ENCODE measurements at places on chromosomes 5 and 9.

- DNase-seq, result no peak
Observed at GRCh38 chr5:3535414-3536211, 60.0 kb upstream of the IRX1 start.

- no peak for DNase-seq
Observed at GRCh38 chr5:40235471-40236400, 444.0 kb upstream of the PTGER4 start.

- DNase-seq, result no peak
Observed at GRCh38 chr9:19331877-19332276, 48.2 kb downstream of the RPS6 start.

- DNase-seq, result no peak
Observed at GRCh38 chr5:91160714-91161285, 222.3 kb downstream of the ARRDC3 start.

DNA sequence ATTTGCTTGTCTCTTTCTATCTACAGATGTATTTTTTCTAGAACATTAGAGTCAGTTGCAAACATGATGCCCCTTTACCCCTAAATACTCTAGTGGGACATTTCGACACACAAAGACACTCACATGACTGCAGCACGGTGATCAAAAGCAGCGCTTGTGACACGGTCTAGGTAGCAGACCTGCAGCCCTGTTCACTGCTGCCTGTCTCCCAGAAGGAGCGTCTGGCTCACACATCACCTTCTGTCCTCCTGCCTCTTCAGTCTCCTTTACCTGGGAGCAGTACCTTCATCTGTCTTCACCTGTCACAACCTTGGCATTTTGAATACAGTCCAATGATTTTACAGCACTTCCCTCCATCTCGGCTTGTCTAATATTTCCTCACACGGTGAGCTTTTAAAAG lies 51.9 kb upstream of the SH3PXD2B start:
- DNase-seq, result no peak

- no peak for DNase-seq
Observed at GRCh38 chr5:74412066-74412465, 228.5 kb downstream of the ENC1 start.

DNA sequence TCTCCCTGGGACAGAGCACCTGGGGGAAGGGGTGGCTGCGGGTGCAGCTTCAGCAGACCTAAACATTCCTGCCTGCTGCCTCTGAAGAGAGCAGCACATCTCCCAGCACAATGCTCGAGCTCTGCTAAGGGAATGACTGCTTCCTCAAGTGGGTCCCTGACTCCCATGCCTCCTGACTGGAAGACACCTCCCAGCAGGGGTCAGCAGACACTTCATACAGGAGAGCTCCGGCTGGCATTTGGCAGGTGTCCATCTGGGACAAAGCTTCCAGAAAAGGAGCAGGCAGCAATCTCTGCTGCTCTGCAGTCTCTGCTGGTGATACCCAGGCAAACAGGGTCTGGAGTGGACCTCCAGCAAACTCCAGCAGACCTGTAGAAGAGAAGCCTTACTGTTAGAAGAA lies 77.2 kb downstream of the SLCO6A1 start:
- no peak for DNase-seq

GRCh38 chr5:89071101-89071940 lies 188.3 kb upstream of the MEF2C start:
- no peak for DNase-seq

GRCh38 chr5:151173711-151174611 lies 16.4 kb upstream of the ANXA6 start:
- DNase-seq, result no peak

DNA sequence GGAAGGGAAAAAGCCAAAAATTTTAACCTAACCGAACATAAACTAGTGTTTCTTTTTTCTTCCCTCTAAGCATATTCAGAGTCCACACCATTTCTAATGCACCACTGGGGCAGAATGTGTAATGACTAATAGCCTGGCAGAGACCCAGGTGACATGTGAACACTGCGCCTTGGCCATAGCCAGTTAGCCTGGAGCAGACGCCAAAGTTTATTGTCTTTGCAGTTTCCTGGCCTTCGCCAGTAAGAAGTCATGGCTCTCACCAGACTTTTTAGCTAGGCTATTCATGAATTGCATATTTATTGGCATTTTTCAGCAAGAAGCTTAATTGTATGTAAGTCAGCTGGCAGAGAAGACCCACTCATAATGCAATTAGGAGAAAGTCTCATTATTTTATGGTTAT lies 182.8 kb upstream of the SLC27A6 start:
- DNase-seq, result no peak

- peak; percentile 8 for DNase-seq
Observed at GRCh38 chr5:126052120-126052519, 371.1 kb upstream of the GRAMD2B start.

DNA sequence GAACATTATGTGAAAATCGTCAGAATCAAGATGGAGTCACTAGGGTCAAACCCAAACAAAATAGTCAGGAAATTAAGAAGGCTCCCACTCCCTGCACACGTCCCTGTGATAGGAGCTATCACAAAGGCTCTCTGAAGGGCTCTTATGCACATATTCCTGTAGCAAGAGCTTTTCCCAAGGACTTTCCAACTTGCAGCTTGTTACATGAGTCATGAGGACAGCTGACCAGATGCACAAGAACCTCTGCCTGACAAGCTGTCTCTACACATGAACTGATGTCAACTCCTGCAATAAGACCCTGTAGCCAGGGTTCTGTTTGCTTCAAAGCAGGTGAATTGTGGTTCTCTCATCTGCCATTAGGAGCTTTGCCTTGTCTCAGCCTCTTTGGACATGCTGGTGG lies 122.4 kb downstream of the OLFM1 start:
- no peak for DNase-seq

- peak; percentile 65 for DNase-seq
Observed at GRCh38 chr5:141084487-141084989, 9.9 kb upstream of the PCDHB2 start.

GRCh38 chr5:16061163-16061562 lies 118.4 kb downstream of the MARCHF11 start:
- no peak for DNase-seq

DNA sequence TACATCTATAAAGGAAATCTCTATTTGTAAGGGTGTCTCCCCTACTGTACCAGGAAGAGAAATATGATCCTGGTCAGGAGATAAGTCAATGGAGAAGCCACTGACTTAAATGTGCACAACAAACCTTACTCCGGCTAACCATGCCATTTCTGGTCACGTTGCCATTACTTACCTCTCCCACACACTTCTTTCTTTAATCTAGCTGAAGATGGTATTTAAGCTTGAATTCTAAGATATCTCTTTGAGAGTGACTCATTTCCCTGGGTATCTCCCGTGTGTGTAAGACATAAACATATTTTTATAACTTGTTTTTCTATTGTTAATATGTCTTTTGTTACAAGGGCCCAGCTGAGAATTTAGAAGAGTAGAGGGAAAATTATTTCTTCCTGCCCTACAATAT lies 296.6 kb downstream of the SEMA5A start:
- DNase-seq, result no peak

- peak; percentile 78 for DNase-seq
Observed at GRCh38 chr9:122810306-122810946, 10.5 kb downstream of the OR1K1 start.

DNA sequence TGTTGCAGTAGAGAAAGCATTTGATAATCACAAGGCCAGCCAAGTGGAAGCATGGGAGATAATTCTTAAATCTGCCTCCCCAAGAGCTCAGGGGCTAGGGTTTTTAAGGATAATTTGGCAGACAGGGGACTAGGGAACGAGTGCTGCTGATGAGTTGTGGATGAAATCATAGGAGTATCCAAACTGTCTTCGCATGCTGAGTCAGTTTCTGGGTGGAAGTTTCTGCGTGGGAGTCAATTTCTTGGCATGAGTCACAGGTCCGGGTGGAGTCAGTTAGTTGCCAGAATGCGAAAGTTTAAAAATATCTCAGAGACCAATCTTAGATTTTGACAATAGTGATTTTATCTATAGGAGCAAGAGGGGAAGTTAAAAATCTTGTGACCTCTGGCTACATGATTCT lies 112.6 kb downstream of the TMC1 start:
- peak; percentile 18 for DNase-seq

DNA sequence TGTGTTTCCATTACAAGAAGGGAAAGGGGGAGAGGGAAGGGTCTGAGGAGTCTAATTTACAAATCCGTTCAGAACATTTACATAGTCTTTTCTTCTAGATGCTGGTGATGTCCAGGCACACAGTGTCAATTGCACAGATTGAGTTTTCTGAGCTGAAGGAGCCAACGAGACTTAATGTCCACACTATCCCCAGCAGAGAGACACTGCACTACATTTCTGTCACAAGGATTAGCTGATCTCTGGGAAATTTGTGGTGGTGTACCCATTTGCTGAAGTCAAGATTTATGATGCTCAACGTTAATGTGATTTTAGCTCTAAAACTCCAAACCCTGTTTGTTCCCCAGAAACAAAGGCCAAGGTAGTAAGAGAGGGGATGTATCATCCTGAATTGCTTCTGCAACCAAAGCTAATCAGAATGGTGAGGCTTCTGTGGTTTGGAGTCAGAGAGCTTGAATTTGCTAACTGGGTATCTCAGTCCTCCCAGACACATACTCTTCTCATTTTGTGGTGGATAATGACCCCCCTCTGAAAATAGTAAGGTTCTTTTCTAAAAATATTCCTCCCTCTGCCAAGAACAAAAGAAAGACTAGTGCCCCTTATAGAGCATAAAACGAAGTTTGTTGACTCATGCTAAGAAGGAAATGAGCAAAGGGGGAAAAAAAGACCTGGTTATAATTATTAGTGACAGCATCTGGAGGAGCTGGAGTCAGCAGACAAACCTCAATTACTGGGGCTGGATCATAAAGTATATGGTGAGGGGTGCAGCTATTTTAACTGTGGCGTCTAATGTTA lies 416.9 kb downstream of the PSAT1 start:
- no peak for DNase-seq

DNA sequence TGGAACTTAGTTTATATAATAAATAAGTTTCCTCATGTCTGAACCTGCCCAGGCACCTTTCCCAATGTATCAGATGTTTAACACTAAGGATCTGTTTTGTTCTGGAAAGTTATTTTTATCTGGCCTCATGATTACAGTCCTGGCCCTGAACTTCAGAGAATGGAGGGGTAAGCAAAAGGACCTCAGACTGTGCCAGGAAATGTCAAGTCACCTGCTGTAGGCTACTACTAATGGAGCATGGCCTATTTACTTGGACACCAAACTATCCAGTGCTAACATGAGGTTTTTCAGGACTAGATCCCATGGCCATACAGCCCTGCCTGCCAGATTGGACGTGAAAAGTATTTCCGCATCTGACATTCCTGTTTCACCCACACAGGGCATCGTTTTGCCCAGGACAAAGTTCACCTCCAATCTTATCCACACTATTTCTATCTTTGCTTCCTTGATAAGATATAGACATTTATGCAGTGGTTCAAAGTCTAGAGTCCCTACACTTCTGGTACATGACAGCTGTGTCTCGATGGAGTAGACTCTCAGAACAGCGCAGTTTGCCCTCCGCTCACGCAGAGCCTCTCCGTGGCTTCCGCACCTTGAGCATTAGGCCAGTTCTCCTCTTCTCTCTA lies at the start of gene BTNL8:
Gene BTNL8 (plus strand): TSS at position 539 of the 626 bp plus-strand sequence. CDS start 152 bp downstream, outside the sequence.
- no peak for DNase-seq

- no peak for DNase-seq
Observed at GRCh38 chr5:142481410-142481809, 156.6 kb upstream of the SPRY4 start.

- DNase-seq, result no peak
Observed at GRCh38 chr9:105390871-105391270, 57.0 kb upstream of the FSD1L start.

DNA sequence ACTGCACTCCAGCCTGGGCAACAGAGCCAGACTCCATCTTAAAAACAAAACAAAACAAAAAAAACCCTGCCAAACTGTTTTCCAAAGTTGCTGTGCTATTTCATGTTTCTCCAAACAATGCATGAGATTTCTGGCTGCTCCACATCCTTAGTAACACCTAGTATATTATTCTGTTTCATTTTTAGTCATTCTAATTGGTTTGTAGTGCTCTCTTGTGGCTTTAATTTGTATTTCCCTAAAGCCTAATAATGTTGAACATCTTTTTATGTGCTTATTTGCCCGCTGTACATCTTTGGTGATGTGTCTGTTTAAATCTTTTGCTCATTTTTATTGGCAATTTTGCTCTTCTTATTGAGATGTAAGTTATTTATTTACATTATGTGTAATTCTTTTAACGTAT lies 18.4 kb upstream of the TTC1 start:
- DNase-seq, result no peak

- peak; percentile 76 for DNase-seq
Observed at GRCh38 chr5:35476036-35476435, 141.6 kb upstream of the SPEF2 start.

GRCh38 chr9:22100626-22101025 lies 91.5 kb upstream of the CDKN2B start:
- no peak for DNase-seq

GRCh38 chr5:133331941-133332340 lies 280.1 kb downstream of the HSPA4 start:
- DNase-seq, result no peak

DNA sequence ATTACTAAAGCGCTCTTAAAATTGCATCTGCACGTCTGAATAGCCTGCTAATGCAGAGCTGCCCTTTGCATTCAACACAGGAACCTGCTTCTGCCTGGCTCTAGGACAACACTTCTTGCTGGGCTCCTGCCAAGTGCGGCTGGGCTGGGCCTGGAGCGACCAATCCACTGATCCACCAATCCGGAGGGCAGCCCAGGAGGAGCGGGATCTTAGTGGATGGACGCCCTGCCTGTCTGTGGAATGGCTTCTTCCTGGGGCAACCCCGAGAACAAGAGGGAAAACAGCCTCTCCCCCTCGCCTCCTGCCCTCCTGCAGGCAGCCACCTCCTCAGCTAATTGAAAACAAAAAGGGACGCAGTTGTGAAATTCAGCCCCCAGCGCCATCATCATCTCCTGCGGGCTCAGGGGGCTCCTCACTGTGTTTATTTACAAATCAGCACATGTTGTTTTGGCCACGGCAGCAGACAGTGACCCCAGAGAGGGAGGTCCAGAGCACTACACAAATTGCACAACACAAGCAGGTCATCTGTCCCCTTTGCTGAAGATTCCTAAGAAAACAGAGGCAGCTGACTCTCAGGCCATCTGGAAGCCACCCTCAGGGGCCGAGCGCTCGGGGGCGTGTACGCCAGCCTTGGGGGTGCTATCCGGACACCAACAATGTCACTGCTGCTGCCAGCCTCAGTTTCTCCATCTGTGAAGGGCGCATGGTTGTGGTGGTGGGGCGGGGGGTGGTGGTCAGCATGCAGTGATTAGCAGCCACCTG lies 57.3 kb downstream of the GADD45G start:
- DNase-seq, result peak; percentile 20

DNA sequence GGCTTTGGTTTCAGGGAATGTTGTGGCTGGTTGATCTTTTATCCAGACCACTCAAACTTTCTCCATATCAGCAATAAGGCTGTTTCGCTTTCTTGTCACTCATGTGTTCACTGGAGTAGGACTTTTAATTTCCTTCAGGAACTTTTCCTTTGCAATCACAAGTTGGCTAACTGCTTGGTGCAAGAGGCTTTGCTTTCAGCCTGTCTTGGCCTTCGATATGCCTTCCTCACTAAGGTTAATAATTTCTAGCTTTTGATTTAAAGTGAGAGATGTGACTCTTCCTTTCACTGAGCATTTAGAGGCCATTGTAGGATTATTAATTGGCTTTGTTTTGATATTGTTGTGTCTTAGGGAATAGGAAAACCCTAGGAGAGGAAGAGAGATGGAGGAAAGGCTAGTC lies 7.0 kb upstream of the HRCT1 start:
- no peak for DNase-seq
